Bronchial smooth muscle cell (primary cell): ENCODE measurements at places on chromosomes 4 and X. TPM values are rescaled to one million over a fixed set of nuclear protein-coding genes. Genes with fewer than 3 reads are reported as not detected.

SHROOM4 gene
- total RNA-seq: 0.17 and 0.47 TPM in 2 replicates

UGT2B11 gene
- total RNA-seq: not detected in 2 replicates

CBLL2 gene
- under 0.01 TPM in 1 of 2 replicates, not detected in the other for total RNA-seq

GAB1 gene
- total RNA-seq: 3.9 and 4.9 TPM in 2 replicates

FHIP1A gene
- total RNA-seq: 0.16 TPM in 1 of 2 replicates, not detected in the other
